ENCODE measurements at places on chromosomes 7 and 10. TPM values are rescaled to one million over a fixed set of nuclear protein-coding genes. Genes with fewer than 3 reads are reported as not detected.

PPP1R3C gene
- total RNA-seq, result 13.2 TPM

- no peak for DNase-seq
These were observed 224.9 kb upstream of the TMEM229A start for GRCh38 chr7:124257638-124258308.

GRCh38 chr10:78596556-78596955 is 472.2 kb upstream of the ZMIZ1 start:
- DNase-seq, result no peak

- no peak for DNase-seq
These were observed 55.6 kb upstream of the ARID5B start for GRCh38 chr10:61845950-61846268.

GRCh38 chr7:33745934-33746333 is 159.4 kb upstream of the BMPER start:
- DNase-seq, result no peak

DNA sequence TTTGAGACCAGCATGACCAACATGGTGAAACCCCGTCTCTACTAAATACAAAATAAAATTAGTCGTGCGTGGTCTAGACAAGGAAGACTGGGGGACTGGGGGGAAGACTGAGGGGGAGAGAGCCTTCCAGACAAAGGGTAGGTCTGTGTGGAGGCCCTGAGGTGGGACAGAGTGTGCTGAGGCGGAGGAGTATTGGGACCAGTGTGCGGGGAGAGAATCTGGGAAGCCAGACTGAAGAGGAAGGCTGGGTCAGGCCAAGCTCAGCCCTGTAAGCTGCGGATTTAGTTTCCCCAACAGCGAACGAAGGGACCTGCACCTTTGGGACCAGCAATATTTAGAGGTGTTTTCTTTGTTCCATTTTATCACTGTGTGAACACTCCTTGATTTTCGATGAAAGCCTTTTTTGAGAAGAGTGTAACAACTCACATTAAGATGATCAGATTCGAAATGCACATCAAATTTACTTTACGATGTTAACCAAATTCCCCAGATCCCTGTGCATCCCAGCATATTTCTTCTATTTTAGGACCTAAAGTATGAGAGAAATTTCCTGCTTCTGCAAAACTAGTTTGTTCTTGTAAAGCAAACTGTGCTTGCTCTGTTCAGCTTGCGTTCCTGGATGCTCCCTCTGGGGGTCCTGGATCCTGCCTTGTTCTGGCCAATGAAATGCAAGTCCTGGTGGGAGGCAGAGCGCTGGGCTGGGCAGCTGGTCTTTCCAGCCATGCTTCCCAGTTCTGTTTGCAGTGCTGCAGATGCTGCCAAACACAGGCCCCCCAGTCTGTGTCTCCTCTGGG is 39.4 kb downstream of the PLAU start:
- DNase-seq, result no peak

DNA sequence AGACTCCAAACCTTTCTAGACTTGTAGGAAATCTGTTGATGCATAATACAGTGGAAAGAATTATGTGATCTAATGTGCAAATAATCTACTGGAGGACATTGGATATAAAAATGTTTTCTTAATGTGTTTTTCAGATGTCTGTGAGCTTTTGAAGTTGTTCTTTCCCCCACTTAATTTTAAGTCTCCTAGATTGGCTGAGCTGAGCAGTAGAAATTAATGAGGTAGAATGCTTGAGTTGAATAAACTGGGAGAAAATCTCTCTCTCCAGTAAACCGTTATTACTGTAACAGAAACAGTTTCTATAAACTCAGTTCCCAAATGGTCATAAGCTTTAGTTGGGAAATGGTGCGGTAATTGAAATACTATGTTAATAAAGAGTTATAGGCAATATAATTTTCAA is 15.7 kb downstream of the CSGALNACT2 start:
- DNase-seq, result no peak

DNA sequence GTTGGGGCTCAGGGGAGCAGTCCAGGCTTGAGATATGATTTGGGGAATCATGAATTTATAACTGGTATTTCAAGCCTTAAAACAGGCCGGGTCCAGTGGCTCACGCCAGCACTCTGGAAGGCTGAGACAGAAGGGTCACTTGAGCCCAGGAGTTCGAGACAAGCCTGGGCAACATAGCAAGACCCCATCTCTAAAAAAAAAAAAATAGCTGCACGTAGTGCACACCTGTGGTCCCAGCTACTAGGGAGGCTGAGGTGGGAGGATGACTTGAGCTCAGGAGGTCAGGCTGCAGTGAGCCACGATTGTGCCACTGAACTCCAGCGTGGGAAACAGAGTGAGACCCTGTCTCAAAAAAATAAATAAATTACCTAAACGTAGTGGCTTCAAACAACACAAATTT is 81.7 kb upstream of the GTF2I start:
- no peak for DNase-seq

DNA sequence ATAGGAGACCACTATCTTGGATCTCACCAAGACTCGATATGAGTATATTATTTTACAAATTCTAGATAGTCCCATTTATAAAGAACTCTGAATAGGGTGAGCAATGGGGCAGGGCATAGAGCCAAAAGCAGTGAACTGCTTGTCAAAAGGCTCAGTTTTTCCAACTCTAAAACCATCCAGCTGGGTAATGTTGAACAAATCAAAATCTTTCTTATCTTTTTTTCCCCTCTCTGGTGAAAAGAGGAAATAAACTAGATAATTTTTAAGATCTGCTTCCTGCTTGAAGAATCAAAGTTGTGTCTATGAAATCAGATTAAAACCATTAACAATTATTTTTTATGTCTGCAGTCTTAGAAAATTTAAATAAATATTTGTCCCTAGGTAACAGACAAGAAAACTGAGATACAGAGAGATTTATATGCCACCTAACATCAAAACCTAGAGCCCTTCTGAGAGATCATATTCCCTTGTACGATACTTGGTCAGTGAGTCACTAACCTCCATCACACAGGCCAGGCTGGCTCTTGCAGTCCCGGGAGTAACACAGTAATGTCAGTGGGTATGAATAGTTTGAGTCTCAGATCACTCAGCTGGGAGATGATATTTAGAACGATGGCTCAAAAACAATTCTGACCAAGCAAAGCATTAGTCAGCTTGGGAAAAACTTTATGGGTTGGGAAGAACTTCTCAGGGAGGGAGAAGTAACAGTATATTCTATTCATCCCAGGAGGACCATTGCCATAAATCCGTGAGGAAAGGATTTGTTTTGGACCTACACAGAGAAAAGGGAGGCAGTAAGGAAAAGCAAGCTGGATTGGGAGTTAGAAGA is 178.8 kb downstream of the REEP3 start:
- peak; percentile 38 for DNase-seq

DNA sequence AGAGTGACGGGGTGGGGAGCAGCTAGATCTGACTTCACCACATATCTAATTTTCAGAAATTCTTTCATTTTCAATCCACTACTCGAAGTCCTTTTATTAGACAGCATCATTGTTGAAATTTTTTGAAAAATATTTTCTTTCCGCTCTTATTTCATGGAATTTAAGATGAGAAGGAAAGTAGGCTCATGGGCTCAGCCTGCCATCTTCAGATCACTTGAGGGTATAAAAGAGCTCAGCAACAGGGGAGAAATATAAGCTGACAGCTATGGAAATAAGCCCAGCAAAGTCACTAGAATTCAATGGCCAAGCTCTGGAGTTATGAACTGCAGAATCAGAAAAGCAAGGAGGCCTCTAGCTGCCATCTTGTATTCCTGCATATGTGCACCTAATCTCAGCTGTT is 389.1 kb downstream of the XPNPEP1 start:
- no peak for DNase-seq

GRCh38 chr7:112012242-112012641 is 194.0 kb downstream of the DOCK4 start:
- DNase-seq, result no peak

DNA sequence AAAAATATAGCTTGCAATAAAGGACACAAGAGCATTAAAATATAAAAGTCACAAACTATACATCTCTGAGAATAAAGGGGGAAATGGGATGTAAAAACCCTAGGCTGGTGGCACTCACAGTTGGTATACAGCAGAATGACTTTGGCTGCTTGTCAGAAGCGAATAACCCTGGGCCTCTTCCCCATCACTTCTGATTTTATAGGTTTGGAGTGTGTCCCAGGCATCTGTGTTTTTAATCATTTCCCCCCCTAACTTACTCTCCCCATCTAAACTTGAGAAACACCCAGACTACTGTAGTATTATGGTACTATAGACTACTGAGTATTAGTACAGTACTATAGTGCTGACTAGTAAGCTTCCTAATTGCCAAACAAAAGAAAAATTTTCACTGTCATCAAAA is 1.8 kb upstream of the RPA3 start:
- no peak for DNase-seq

DNA sequence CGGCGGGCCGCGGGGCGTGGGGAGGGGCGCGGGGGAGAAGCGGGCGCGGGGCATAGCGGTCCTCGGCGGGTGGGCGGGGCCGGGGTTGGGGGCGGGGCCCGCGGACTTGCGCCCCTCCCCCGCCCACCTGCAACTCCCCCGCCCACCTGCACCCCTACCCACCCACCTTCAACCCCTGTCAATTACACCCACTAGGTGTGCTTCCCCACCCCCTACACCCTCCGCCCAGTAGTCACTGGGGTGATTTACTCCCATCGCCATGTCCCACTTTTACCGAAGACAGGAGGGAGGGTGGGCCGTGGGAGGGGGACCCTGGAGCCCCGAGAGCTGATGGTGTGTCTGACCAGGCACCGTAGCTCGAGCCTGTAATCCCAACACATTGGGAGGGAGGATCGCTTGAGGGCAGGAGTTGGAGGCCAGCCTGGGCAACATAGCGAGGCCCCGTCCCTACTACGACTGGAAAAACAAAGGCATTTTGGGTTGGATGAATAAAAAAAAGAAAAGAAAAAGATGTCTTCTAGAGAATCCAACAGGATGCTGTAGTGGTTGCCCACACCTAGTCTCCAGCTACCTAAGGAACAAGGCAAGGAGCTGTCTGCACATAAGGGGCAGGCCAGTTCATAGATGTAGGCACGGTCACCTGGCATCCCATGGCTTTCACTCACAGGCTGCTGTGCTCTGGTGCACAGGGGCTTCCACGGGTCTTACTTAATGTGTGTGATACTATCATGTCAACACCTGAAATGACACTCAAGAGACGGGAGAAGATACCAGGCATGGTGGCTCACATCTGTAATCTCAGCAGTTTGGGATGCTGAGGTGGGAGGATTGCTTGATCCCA is 761 bp downstream of the KCTD7 start:
- no peak for DNase-seq

DNA sequence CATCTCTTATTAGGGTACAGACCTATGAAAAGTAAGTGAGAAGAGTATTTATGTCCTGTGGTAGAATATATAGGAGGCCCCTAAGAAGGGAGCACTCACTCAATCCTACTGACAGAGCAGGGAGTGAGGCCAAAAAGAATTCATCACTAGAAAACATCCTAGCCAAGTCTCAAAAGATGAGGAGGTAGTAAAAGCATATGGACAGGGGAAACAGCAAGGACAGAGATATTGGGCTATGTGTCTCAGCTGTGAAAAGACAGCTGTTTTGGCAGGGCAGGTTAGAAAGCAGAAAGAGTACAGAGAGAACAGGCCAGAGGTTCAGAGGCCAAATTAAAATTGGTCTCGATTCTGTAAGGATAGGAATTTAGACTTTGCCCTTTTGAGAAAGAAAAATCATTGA is 548.3 kb upstream of the ANKRD30A start:
- no peak for DNase-seq

DNA sequence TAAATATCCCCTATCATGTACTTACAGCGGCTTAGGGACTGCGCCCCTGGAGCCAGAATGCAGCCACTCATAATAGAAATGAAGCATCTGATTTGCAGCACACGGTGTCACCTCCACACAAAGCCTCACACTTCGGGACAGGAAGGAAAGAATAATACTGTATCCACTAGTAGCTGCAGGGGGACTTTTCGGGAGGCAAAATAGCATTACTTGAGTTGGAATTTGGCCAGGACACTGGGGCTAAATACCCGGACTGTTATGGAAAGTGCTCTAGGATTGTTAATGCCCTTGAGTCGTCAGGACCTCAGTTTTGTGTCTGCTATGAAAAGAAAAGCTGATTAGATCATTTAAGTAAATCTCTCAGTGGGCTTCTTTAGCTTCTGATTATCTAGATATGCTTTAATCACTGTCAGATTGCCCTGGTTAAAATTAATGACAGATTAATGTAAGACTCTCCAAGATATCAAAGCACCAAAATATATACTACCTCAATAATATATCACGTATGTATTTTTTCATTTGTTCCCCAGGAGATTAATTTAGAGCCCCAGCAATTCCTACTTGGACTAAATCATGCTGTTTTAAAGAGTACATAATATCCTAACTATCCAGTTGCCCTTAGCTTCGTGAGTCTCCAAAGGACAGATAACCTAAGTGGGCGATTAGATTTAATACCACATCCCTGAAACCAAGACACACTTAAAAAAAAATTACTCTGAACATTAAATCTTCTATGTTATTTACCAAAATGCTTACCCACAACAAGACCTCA is 173.0 kb upstream of the NEBL start:
- no peak for DNase-seq

DNA sequence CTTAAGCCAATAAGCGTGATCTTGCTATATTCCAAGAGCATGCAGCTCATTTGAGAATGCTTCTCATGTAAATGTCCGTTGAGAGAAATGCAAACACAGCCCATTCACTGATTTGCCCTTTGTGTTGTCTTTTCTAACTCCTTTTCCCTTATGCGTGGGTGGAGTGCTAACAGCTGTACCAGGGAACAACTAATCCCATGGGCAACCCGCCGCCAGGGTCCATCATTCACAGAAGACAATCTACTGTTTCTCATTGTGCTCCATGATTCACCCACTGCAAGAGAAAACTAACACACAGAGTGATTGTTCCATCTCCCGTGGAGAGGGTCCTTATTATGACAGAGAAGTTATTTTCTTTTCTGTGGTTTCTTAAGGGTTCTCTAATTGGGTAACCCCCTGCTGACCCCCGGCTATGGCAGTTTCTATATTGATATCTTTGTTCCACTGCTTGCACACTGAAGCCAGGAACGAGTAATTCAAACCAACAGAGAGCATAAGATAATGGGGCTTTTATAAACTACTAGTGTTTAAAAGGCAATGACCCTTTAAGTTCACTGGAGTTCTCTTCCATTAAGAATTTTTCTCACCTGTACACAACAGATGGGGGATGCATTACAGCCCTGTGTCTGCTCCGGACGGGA is 298.7 kb downstream of the BAMBI start:
- DNase-seq, result peak; percentile 94

DNA sequence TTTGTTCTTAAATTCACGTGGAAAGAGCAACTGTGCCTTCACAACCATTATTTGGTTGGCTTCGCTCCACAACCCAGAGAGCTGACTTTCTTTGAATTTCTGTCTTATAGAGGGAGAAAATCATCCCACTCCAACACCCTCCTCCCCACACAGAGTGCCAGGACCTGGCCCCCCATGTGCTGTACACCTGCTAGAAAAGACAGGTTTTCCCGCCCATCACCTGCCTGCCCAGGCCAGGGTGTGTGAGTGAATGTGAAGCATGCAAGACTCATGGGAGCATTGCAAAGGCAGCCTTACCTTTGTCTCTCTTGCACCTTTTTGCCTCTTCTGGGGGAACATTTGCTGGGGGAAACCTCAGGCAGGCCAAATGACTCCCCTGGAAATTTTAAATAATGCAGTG is 319.0 kb downstream of the TNS3 start:
- DNase-seq, result no peak

Measured in SK-MEL-5 (cell line).